SK-N-SH (cell line): ENCODE measurements at places on chromosomes 16 and 17. TPM values are rescaled to one million over a fixed set of nuclear protein-coding genes. Genes with fewer than 3 reads are reported as not detected.

Gene HCRT
- polyA plus RNA-seq, result not detected in 2 replicates

Gene PRR15L
- not detected in 2 replicates for polyA plus RNA-seq

Gene NOL11
- 27.0 and 36.2 TPM in 2 replicates for polyA plus RNA-seq

Gene PLLP
- polyA plus RNA-seq, result 0.86 and 1.3 TPM in 2 replicates

Gene KRT33B
- polyA plus RNA-seq, result 0.08 TPM in 1 of 2 replicates, not detected in the other

Gene C16orf78
- polyA plus RNA-seq, result not detected in 2 replicates

Gene EPOP
- 2.7 and 3.1 TPM in 2 replicates for polyA plus RNA-seq

Gene WIPF2
- 5.9 and 6.8 TPM in 2 replicates for polyA plus RNA-seq

Gene ACTG1
- 3,367 and 7,871 TPM in 2 replicates for polyA plus RNA-seq

Gene PIK3R5
- polyA plus RNA-seq, result not detected in 2 replicates

Gene CPNE2
- polyA plus RNA-seq, result 63.8 and 73.0 TPM in 2 replicates

Gene DNAAF8
- polyA plus RNA-seq, result 2.4 and 3.1 TPM in 2 replicates

Gene CSHL1
- not detected in 2 replicates for polyA plus RNA-seq

Gene TBC1D3I
- 0.05 TPM in 1 of 2 replicates, not detected in the other for polyA plus RNA-seq

Gene TP53TG3F
- 0.02 and 0.47 TPM in 2 replicates for polyA plus RNA-seq

Gene ABCC11
- polyA plus RNA-seq, result 0.07 and 0.16 TPM in 2 replicates

Gene CEP112
- 7.9 and 10.6 TPM in 2 replicates for polyA plus RNA-seq

Gene CDH3
- polyA plus RNA-seq, result not detected in 2 replicates

Gene KRTAP4-1
- polyA plus RNA-seq, result not detected in 2 replicates

Gene KLHL10
- polyA plus RNA-seq, result 0.02 and 0.03 TPM in 2 replicates

Gene SRR
- 18.5 and 20.2 TPM in 2 replicates for polyA plus RNA-seq

Gene MYLK3
- 0.05 and 0.15 TPM in 2 replicates for polyA plus RNA-seq

Gene GAS2L2
- polyA plus RNA-seq, result 0.02 TPM in 1 of 2 replicates, not detected in the other

Gene KRTAP4-8
- polyA plus RNA-seq, result not detected in 2 replicates

Gene ALDOC
- 10.1 and 10.3 TPM in 2 replicates for polyA plus RNA-seq

Gene SEPTIN12
- 0.07 TPM in 1 of 2 replicates, not detected in the other for polyA plus RNA-seq

Gene NLRC3
- not detected in 2 replicates for polyA plus RNA-seq

Gene XAF1
- 0.02 and 0.03 TPM in 2 replicates for polyA plus RNA-seq
